ENCODE measurements at places on chromosomes 3 and 15.

DNA sequence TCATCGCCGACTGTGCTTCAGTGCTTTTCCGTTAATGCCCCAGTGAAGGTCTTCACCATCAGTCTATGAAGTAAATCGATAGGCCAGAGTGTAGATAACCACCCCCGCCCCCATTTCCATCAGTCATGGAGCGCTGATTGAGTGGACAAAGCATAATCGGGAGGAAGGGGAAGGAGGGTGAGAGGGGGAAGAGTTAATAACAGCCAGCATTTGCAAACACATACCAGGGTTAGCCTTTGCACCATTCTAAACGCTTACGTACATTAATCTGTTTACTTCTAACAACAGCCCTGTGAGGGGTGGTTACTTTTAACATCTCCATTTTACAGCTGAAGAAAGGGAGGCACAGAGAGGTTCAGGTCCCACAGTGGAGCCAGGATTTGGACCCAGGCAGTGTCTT, 26.8 kb downstream of the EDEM1 start:
- no peak for DNase-seq

- no peak for DNase-seq
Measured at GRCh38 chr3:13268961-13269441, 151.1 kb downstream of the NUP210 start.

DNA sequence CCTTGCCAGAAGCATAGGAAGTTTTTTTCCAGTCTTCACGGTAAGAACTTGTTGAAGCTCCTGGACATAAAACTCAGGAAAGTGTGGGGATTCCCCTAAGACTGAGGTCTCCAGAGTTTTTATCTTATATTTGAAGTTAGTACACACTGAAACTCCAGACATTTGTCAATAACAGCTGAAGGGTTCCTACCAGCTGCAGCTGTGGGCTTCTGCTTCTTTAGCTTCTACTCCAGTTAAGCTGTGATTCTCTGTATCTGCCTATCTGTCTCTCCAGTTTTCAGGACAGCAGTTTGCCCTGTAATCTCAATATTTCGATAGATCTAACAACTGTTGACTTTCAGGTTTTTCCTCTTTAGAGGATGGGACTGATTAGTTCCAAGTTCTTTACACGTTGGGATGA, 966.0 kb upstream of the SEMA6D start:
- DNase-seq: no peak

DNA sequence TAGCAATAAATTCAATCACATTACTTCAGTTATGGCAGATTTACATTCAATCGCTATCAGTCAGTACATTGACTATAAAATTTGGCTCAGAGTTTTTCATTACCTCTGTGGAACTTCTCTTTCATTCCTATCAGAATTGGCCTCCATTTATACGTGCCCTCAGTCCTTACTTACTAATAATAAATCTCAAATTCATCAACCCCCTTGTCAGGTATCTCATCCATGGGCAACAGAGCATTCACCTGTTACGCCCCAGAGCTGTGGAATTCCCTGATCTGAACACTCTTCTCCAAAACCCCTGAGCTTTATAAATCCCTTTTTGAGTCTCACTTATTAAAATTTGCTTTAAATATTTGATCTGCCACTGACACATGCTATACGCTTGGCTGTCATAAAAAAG, 492.9 kb downstream of the GBE1 start:
- peak; percentile 8 for DNase-seq

DNA sequence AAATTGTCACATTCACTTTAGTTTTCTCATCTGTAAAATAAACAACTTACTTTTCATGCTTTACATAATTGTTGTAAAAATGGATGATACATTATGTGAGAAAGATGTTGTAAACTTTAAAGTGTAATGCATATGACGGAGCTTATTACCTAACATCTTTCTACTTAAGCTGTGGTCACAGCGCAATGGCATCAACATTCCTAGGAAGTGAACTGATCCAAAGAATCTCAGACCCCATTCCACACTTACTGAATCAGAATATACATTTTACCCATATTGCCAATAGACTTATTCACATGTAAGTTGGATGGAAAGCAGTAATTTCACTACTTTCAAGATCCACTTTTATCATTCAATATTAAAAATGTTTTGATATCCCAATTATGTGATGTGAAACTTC, 497.5 kb downstream of the FGF12 start:
- no peak for DNase-seq

- DNase-seq: no peak
Measured at GRCh38 chr3:118425272-118425837, 609.3 kb downstream of the IGSF11 start.

GRCh38 chr3:176401211-176401610, 796.1 kb downstream of the TBL1XR1 start:
- DNase-seq: no peak

- DNase-seq: no peak
Measured at GRCh38 chr3:189094539-189094938, 77.2 kb upstream of the TPRG1 start.

GRCh38 chr15:70870051-70870450, 16.1 kb upstream of the LARP6 start:
- no peak for DNase-seq

- no peak for DNase-seq
Measured at GRCh38 chr3:74415731-74416130, 198.7 kb downstream of the CNTN3 start.

DNA sequence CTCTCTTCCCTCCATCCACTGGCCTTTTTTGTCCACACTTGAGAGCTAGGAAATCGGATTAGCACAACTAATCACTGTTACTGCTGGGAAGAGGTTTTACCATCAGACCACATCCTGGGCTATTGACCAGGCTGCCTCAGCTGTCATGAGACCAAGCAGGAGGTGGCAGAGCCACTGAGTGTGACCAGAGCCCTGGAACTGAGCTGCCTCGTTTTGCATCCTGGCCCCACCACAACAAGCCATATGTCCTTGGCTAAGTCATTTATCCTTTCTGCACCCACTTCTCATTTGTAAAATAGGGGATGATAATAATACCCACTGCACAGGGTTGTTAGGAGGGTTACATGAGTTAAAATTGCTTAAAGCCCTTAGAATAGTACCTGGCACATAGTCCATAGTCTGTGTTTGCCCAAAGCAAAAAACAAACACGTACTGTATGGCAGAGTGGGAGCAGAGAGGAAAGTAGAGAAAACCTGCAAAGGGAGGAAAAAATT, 34.1 kb downstream of the TMEM158 start:
- DNase-seq: no peak

DNA sequence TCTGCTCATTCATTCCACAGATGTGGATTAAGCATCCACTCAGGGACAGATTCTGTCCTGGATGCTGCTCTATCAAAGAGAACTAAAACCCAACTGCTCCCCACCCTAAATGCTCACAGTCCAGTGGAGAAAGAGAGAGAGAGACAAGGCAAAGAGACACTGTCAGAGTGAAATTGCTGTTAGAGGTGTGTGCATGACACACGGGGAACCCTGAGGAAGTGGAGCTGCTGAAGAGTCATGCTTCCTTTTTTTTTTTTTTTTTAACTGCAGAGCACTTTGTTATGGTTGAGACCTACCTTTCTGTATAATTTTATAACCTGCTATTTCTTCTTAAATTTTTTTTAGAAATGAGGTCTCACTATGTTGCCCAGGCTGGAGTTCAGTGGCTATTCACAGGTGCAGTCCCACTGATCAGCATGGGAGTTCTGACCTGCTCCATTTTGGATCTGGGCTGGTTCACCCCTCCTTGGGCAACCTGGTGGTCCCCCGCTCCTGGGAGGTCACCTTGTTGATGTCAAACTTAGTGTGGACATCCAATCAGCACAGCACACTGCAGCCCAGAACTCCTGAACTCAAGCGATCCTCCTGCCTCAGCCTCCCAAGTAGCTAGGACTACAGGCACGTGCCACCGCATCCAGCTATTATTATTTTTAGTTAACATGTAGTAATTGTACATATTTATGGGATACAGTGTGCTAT, 18.2 kb upstream of the PSTPIP1 start:
- no peak for DNase-seq

- no peak for DNase-seq
Measured at GRCh38 chr3:120370463-120370862, 21.3 kb upstream of the LRRC58 start.

- no peak for DNase-seq
Measured at GRCh38 chr3:20062996-20063395, 22.8 kb downstream of the KAT2B start.

DNA sequence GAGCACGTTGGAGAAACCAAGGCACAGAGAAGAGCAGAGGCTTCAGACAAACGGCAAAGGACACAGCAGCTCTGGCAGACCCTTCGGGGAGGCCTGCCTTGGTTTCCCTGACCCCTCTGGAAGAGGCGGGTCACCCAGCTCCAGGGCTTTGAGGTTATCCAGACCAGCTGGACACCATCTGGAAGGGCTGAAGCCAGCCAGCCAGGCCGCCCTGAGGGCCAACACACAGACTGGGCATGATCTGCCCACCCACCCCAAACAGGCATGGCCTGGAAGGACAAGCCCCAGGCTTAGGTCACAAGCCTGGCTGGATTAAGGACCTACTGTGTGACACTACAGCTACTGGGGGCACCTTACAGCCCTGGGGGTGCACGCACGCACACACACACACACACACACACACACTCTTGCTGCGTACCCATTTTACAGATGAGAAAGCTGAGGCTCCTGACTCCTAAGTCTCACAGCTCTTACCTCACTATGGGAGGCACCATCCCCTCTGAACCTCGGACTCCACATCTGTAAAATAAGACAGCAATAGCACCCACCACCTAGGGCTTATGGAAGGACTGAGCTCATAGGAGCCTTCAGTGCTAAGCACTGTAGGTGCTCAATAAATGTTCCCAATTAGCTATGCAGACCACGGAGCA, 10.8 kb downstream of the PLXND1 start:
- no peak for DNase-seq

- no peak for DNase-seq
Measured at GRCh38 chr3:52730681-52731080, 24.8 kb downstream of the SPCS1 start.

- DNase-seq: no peak
Measured at GRCh38 chr3:41159588-41160189, 39.6 kb upstream of the CTNNB1 start.

DNA sequence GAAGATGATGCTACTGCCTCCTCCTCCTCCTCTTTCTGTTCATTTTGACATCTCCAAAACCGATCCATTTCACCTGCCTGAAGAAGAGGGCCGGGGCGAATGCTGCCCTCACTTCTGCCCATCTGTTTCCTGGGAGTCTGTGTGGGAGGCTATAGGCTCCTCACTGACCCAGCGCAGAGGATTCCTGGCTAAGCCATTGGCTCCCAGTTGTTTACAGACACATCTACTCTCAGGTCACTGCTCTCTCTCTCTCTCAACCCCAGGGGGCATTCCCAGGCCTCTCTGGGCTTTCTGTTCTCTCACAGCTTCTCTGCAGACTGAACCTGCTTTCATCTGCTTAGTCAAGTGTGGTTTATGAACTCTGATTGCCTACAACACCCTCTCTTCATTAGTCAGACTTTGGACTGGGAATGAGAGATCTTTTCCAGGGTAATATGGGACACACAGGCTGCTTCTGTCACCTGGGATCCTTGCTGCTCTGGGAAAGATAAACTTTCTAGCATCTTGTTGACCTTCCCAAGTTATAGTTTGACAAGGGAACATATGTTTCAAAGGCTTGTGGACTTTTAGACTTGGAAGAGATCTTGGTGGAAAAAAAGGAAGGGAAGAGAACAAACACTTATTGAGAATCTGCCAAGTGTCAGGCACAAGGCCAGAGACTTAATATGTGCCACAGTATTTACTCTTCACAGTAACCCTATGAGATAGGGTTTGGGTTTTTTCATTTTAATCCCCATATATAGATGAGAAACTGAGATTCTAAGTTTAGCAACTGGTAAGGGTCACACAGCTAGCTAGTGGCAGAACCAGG, 30.2 kb upstream of the USP3 start:
- peak; percentile 57 for DNase-seq

DNA sequence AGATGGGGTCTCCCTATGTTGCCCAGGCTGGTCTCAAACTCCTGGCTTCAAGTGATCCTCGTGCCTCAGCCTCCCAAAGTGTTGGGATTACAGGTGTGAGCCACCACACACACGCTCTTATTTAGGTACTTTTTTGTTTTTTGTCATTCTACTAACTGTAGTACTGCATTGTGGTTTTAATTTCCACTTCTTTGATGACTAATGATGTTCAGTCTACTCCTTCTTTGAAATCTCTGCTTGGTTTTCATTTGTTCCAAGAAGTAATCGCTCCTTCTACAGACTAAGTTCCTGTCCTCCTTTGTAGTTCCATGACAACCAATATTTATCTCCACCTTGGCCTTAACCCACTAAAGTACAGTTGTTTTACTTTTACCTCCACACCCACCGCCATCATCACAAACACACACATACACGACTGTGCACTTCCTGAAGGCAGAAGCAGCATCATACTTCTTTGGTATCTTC, 529 bp upstream of the DLEC1 start:
- DNase-seq: no peak

DNA sequence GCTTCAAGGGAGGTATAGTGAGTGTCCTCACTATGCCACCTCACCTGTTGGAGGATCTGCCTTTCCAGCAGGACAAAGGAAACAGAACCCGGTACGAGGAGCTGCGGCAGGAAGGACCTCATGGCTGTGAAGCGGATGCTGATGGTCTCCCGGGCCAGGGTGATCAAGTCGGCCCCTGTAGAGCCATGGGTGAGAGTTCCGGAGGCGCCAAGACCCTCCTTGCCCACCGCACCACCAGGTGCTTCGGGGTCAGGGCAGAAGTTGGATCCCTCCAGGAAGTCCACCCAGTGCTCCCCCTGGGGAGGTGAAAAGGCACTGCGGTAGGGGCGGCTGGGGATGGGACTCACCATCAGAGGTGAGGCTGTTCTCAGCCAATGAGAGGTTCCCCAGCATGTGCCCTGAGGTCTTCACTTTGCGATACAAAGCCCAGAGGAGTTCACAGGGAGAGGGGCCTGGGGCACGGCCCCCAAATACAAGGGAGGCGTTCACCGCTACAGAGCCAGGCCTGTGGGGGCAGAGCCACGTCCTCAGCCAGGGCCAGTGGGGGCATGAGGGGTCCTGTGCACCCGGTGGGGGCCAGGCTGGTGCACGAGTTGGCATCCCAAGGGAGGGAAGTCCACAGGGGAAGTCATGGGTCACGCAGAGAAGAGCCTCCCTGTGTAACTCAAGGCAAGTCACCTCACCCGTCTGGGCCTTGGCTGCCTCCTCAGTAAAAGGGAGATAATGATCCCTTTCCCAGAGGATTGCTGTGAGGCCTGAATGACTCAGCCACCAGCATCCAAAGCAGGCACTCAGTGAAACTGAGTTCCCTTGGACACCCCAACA, 27.7 kb downstream of the C15orf39 start:
- DNase-seq: no peak

GRCh38 chr15:96261575-96262034, 68.9 kb upstream of the NR2F2 start:
- DNase-seq: peak; percentile 80

GRCh38 chr3:43997788-43998369, 243.8 kb upstream of the TOPAZ1 start:
- DNase-seq: no peak

DNA sequence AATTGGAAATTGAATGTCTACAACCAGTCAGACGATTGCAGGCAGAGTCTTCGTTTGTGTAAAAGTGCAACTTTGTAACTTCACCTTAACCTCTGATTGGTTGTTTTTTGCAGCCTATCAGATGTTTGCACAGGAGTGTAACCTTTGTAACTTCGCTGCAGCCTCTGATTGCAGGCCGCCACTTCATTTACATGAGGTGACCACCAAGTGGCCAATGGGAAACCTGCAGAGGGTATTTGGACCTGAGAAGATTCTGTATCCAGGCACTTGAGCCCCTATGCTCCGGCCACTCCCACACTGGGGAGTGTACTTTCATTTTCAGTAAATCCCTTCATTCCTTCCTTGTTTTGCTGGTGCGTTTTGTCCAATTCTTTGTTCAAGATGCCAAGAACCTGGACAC, 68.1 kb upstream of the PFN2 start:
- DNase-seq: peak; percentile 3

- DNase-seq: peak; percentile 53
Measured at GRCh38 chr3:64530434-64531049, 157.3 kb downstream of the ADAMTS9 start.

All from ACHN (cell line).